ENCODE measurements at places on chromosomes 16 and 17.

- DNase-seq: no peak
These were observed 72.2 kb upstream of the TRAP1 start for GRCh38 chr16:3789375-3790099.

GRCh38 chr17:70668276-70668937, 499.1 kb downstream of the KCNJ2 start:
- DNase-seq: no peak

DNA sequence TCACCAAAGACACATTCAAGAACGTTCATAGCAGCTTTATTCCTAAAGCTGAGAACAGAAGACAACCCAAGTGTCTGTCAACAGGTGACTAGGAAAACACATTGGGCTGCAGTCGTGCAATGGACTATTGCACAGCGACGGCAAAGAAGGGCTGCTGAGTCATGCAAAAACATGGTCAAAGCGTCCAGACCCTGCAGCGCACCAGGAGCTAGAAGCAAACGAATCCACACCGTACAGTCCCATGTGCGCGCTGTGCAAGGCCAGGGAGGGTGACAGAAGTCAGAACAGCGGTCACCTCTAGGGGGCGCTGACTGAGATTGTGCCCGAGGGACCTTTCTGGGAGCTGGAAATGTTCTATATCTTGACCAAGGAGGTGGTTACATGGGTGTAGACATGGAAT, 266.4 kb downstream of the MAF start:
- no peak for DNase-seq

- peak; percentile 38 for DNase-seq
These were observed 11.4 kb downstream of the ZNF629 start for GRCh38 chr16:30775392-30776188.

DNA sequence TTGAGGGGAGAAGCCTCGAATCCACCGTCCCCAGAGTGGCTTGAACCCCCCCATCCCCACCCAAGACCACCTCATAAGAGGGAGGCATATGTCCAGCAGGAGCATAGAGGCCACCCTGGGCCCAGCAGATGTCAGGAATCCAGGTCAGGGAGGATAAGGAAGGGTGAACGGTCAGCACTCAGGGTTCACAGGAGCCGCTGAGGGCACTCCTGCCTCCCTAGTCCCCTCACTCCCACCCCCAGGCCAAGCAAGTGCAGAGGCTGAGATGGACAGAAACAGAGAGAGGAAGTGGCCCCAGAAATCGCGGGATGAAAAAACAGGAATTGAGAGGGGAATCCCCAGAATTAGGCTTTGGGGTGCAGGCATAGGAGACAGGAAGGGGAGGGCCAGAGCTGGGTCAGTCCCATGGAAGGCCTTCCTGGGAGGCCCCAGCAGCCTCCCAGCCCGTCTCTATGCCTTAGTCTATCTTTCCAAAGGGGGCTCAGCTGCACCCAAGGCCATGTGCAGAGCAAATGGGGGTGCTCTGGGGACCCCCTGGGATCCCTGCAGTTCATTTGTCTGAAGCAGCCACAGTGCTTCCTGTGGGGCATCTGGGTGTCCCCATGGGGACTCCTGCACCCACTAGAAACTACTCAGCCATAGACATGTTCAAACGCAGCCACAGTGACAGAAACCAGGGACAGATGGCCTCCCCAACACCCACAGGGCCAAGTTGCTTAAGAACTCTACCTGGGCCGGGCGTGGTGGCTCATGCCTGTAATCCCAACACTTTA, 1.7 kb downstream of the CMTM3 start:
- no peak for DNase-seq

DNA sequence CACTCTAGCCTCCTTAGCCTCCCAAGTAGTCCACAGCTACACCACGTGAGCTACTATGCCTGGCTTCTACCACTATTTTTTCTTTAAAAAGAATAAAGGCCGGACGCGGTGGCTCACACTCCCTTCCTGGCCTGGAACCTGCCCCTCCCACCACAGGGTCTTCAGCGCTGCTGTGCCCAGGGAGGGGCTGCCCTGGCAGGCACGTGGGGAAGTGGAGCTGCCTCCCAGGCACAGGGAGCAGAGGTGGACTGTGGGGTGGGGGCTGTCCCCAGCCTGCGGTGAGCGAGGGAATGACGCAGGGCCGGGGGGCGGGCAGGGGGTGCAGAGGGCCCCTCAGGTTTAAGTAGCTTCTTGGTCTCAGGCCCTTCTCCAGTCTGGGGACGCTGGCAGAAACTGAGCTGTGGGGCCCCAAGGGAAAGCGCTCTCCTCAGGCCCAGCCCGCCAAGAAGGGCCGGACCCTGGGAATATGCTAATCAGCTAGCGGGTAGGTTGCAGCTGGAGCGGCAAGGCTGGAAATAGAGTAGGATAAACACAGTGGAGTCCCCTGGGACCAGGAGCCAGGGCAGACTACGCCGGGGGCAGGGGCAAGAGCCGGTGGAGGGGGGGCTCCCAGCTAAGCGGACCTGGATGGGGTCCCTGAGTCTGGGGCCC, 46.8 kb downstream of the TIMM22 start:
- DNase-seq: no peak

DNA sequence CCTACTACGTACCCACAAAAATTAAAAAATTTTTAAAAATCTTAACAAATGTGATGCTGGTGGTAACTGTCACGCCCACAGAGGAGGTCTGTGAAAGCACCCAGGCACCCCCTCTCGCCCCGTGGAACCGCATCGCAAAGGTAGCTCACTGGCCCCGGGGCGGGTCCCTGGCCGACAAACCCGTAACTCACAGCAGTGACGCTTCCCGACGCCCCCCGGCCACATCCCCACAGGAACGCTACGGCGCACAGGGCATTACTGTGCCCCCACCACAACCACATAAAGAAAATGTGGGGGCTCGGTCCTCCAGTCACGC, 366 bp downstream of the ANKS3 start:
- DNase-seq: no peak

GRCh38 chr16:88700636-88701482, 5.3 kb downstream of the RNF166 start:
- DNase-seq: no peak

GRCh38 chr16:7026639-7027038, 306.0 kb upstream of the RBFOX1 start:
- no peak for DNase-seq

GRCh38 chr16:1634541-1634940, 22.4 kb downstream of the CRAMP1 start:
- DNase-seq: no peak

DNA sequence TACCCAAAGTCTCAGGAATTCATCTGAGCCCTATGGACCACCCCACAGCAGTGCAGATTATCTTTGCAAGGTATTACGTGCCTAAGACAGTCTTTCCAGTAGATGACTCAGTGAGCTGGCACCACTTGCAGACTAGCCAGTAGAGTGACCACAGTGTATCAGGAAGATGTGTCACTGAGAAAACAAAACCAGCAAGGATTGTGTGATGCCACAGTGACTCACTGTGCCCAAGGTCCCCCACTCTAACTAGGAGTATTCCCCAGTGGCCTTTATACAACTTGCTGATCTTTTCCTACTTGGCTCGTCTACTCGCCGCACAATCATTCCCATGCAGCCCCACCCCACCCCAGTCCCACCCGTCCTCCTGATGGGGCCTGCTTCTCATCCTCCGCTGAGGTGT, 26.8 kb upstream of the PRKCA start:
- no peak for DNase-seq

- DNase-seq: no peak
These were observed 5.4 kb upstream of the KRT12 start for GRCh38 chr17:40872416-40872815.

GRCh38 chr17:59963738-59964481, 630 bp downstream of the RNFT1 start:
- no peak for DNase-seq

- no peak for DNase-seq
These were observed 8.8 kb downstream of the KIAA0513 start for GRCh38 chr16:85036236-85037049.

GRCh38 chr17:55436224-55437158, 14.9 kb upstream of the MMD start:
- no peak for DNase-seq
